Hematopoietic multipotent progenitor cell (in vitro differentiated cells): ENCODE measurements at places on chromosomes 5 and 9.

DNA sequence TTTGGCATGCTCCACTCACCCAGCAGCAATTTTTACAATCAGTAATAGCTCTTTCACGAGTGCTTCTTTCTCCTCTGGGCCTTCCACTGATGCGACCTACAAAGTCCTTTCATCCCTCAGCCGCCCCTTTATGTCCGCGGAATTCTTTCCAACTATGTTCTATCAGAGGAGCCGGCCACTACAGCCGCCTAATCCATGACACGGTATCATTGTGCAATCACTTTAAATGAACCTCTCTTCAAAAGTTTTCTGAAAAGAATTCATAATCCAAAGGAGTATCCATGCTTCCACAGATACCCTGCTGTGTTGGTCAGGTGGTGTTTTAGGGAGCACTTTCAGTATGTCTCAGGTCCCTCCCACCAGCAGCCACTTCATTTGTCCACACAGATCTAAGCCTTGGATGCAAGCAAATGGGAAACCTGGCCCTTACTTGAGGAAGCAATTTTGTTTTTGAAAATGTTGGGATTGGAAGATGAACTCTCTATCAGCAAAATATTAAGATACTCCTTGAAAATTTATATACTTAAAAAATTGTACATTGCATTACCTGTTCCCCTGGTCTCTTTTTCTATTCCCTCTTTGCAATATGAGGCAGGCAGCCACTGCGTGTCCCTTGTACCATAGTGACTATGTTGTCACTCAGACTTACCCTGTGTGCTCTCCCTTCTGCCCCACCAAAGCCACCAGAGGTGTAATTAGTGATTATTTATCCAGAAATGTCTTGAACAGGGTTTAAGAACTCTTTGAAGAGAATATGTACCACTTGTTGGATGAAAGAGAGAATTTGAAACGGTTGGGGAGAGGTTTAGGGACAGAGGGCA, 12.9 kb upstream of the MEF2C start:
- no peak for DNase-seq

GRCh38 chr9:94967482-94967881, 241.0 kb downstream of the AOPEP start:
- DNase-seq = no peak

DNA sequence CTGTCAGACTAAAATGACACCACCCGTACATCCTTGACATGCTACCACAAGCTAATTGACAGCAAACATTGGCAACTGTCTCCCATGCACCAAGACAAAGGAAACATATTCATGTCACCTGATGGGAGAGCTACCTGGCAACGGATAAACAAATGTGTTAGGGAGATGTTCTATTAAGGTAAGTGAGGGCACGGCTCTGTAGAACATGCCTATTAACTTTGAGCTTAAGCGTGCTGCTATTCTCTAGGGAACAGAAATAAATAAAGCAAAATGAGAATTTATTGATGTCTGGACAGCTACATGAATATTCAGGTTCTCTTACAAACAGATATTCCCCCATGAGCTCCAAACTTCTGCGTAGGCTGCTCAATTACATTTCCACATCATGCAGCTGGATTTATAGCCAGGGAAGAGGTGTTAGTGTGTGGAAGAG, 361.4 kb upstream of the RFX3 start:
- no peak for DNase-seq

- DNase-seq = no peak
Measured at GRCh38 chr5:19605846-19606407, 382.1 kb downstream of the CDH18 start.

GRCh38 chr9:114504341-114505186, 709 bp downstream of the WHRN start:
- peak; percentile 37 for DNase-seq

GRCh38 chr9:30771760-30772159, 1612.7 kb upstream of the ACO1 start:
- no peak for DNase-seq

- DNase-seq = peak; percentile 70
Measured at GRCh38 chr5:138354926-138355378, 2.5 kb downstream of the KDM3B start.

DNA sequence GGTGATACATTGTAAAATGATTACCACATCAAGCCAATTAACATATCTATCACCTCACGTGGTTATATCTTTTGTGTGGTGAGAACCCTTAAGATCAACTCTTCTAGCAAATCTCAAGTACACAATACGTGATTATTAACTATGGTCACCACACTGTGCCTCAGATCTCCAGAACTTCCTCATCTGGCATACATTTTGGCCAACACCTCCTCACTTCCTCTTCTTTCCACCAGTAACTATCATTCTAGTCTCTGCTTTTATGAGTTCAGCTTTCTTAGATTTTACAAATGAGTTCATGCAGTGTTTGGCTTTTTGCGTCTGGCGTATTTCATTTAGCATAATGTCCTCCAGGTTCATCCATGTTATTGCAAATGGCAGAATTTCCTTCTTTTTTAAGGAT, 35.8 kb downstream of the PRKACG start:
- no peak for DNase-seq

DNA sequence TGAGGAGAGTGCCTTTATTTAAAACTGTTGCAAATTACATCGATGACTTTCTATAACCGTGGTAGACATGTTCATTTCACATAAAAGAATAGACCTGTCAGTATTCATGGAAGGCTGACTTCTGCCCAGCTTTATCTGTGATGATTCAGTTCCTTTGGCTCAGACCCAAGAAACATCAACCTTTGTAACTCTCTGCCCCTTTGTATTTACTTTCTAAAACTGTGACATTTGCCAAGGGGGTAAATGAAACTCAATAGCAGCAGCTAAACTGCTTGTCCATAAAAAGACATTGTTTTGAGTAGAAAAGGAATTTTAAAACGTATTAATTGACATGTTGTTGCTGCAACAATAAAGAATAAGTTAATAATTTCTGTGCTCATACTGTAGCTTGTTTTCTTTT, 137.8 kb upstream of the ANKH start:
- DNase-seq = peak; percentile 50

DNA sequence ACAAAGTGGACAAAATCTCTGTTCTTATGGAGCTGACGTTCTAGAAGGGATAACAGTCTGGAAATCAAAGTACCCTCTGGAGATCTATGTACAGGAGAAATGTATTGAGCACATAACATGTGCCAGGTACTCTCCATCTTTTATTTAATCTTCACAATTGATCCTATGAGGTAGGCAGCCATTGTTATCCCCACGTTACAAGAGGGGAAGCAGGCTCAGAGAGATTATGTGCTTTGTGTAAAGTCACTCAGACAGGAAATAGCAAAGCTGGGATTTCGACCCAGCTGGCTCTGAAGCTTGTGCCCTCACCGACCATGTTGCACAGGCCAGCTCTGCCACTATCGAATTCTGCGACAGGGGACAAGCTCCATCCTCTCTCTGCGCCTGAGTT, 21.5 kb downstream of the PDGFRB start:
- DNase-seq = no peak

GRCh38 chr9:130240410-130241197, 25.0 kb upstream of the HMCN2 start:
- peak; percentile 52 for DNase-seq

DNA sequence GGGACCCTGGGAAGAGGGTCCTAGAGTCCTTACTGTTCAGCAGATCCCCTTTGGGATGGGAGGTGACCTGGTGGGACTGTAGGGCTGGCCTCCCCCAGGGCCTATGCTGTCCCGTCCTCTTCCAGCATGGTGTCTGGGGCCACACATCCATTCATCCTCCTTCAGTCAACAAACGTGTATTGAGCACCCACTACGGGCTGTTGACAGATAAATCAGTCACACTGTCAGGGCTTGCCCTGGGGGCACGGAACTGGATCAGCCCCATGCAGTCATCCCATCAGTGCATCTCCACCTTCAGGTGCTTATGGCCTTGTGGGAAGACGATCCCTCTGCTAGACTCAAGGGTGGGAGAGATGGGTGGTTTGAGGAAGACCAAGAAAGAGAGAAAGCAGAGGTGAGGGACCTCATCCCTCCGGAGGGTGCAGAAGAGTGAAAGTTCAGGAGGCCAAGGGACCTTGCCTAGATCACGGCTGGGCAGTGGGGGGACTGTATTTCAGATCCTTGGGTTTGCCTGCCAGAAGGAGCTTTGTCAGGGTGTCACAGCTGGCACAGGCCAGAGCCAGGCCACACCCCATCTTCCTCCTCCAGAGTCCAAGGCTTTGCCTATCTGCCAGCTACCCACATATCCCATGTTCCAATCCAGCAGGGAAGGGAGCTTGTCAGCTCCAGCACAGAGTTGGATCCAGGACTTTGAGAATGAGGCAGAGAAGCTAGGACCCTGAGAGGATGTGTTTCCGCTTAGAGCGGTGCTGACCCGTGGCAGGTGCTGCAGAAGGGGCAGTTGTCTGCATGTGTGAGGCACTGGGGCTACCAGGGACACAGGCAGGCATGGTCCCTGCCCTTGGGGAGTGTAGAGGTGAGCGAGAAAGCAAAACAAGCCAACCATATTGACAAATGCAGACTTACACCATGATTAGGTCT, 30.5 kb downstream of the COL27A1 start:
- DNase-seq = no peak

DNA sequence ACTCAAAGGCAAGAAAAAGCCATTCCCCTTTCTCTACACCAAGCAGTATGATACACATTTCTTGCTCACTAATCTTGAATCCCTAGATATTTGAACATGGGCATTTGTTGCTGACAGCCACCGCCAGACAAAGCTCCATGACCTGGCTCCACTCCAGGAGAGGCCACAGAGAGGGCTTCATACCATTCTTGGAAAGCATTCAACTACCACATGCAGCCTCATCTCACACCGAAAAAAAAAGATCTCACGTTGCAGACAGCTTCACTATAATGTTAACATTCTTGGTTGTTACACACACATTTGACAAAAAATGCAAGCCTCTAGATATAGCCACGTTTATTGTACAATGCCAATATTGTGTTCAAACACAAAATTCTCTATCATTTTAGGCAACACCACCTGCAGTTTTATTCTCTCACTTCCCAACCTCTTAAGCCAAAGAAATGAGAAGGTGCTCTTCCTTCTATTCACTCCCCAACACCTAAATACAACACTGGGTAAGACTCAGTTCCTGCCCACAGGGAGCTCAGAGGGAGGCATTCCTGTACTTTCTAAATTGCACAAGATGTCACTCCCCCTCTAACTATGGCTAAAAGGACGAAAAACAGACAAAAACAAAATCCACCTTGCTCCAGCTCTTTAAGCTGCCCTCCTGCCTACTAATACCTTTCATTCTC, 222.4 kb downstream of the TSSK1B start:
- DNase-seq = peak; percentile 38

GRCh38 chr9:8733131-8733954, 933.8 kb upstream of the DMAC1 start:
- no peak for DNase-seq
